ENCODE measurements at places on chromosomes 5 and 9. TPM values are rescaled to one million over a fixed set of nuclear protein-coding genes. Genes with fewer than 3 reads are reported as not detected.

- H3K27ac ChIP-seq = no peak overlapping the region
- H3K27me3 ChIP-seq = no peaks in the 10 kb centered on the region
- H3K4me1 ChIP-seq = no peaks in the 10 kb centered on the region
- no peak for DNase-seq
- H3K36me3 ChIP-seq = no peaks in the 10 kb centered on the region
Observed at GRCh38 chr9:125151730-125152129, 8.4 kb upstream of the SCAI start.

GRCh38 chr5:171984748-171985419 lies 21.6 kb downstream of the FBXW11 start:
- H3K36me3 ChIP-seq = no peaks in the 10 kb centered on the region
- no peak overlapping the region for H3K27ac ChIP-seq
- no peak for DNase-seq
- no peaks in the 10 kb centered on the region for H3K27me3 ChIP-seq
- H3K4me1 ChIP-seq = no peaks in the 10 kb centered on the region

- no peaks in the 10 kb centered on the region for H3K36me3 ChIP-seq
- no peak for DNase-seq
- no peaks in the 10 kb centered on the region for H3K4me1 ChIP-seq
- no peaks in the 10 kb centered on the region for H3K27me3 ChIP-seq
- no peak overlapping the region for H3K27ac ChIP-seq
Observed at GRCh38 chr5:146680846-146681584, 165.0 kb upstream of the GPR151 start.

- no peak overlapping the region for H3K4me3 ChIP-seq
- H3K27ac ChIP-seq = no peak overlapping the region
- H3K36me3 ChIP-seq = no peaks in the 10 kb centered on the region
- no peaks in the 10 kb centered on the region for H3K27me3 ChIP-seq
- H3K4me1 ChIP-seq = no peaks in the 10 kb centered on the region
- DNase-seq = no peak
Observed at GRCh38 chr9:121009650-121010049, 40.4 kb downstream of the C5 start.

DNA sequence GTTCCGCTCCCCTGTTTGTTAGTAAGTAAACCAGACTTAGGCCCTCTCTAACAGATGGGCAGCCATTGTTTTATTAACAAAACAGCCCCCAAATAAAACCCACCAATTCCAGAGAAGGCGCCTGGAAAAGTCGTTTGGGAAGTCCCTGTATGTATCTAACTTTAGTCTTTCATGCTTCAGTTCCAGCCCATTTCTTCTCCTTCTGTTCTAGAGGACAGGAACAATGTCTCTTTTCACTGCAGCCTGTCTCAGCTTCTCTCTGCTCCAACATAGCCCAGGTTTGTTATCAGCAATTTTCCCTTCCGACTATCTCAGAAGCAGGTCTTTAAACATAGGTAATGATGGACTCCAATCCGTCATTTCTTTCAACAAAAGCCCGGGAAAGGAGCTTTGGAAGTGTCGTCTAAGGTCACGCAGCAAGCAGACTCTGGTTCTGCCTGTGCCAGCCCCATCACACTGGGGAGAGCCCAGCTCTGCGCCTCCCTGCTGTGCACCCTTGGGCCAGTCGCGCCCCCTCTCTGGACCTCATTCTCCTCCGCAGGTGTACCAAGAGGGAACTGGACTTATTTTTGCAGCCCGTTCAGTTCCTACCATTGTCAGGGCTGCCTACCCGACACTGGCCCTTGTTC lies 9.6 kb upstream of the AKNA start:
- peak overlapping the region; percentile 95 for H3K27ac ChIP-seq
- H3K4me1 ChIP-seq = peaks cover 6% of the 10 kb centered on the region
- DNase-seq = no peak

GRCh38 chr9:82584349-82584863 lies 478.5 kb downstream of the RASEF start:
- no peak overlapping the region for H3K27ac ChIP-seq
- H3K27me3 ChIP-seq = no peaks in the 10 kb centered on the region
- no peak overlapping the region for H3K4me3 ChIP-seq
- no peaks in the 10 kb centered on the region for H3K36me3 ChIP-seq
- no peak for DNase-seq

GRCh38 chr5:164500856-164501255 lies 995.4 kb downstream of the MAT2B start:
- H3K4me1 ChIP-seq = no peaks in the 10 kb centered on the region
- no peaks in the 10 kb centered on the region for H3K36me3 ChIP-seq
- H3K4me3 ChIP-seq = no peak overlapping the region
- H3K27me3 ChIP-seq = no peaks in the 10 kb centered on the region
- DNase-seq = no peak

DNA sequence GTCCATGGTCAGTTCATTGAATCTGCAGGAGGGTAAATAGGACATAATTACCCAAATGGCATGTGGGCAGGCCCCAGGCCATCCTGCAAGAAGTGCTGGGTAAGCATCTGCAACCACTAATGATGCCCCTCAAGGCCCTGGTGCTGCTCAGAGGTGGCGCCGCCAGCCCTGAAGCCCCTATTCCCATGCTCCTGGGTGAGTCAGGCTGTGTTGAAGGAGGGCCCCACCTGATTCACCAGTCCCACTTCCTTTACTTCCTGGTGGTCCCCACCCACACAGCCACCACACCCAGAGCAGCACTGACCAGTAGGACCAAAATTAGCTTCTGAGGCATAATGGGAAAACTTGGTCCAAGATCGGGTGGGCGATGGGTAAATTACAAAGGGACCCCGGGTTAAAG lies 120.4 kb upstream of the SPRY4 start:
- DNase-seq = no peak
- no peaks in the 10 kb centered on the region for H3K27me3 ChIP-seq
- no peak overlapping the region for H3K4me3 ChIP-seq
- no peaks in the 10 kb centered on the region for H3K36me3 ChIP-seq
- H3K4me1 ChIP-seq = no peaks in the 10 kb centered on the region

DNA sequence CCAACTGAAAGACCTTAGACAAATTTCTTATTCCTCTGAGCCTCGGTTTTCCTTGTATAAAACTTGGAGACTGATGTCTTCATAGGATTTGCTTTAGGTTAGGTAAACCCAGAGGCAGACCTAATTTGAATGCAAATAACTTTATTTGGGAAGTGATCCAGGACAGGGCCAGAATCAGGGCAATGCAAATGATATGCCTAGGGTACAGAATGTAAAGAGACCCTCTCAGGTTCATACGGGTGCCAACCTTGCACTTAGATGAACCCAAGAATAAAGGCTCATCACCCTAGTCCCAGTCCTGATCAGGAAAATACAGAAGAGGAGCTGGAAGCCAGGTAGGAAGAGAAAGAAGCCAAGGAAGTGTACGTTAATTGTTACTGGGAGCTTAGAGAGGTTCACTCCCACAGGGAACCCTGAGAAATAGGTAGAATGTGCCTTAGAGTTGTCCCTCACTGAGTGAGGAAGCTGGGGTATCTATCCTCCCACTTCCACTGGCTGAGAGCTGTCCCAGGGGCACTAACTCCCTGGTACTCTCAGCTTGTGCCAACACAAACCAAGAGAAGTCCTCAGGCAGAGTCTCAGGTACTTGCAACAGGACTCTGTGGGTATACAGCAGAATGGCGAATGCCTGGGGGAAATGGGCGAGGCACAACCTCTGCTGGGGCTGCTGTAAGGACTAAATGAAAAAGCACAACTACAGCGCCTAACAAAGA lies 3.1 kb upstream of the HK3 start:
- no peak for DNase-seq
- H3K27ac ChIP-seq = no peak overlapping the region
- H3K4me3 ChIP-seq = no peak overlapping the region
- H3K27me3 ChIP-seq = no peaks in the 10 kb centered on the region
- H3K36me3 ChIP-seq = no peaks in the 10 kb centered on the region

DNA sequence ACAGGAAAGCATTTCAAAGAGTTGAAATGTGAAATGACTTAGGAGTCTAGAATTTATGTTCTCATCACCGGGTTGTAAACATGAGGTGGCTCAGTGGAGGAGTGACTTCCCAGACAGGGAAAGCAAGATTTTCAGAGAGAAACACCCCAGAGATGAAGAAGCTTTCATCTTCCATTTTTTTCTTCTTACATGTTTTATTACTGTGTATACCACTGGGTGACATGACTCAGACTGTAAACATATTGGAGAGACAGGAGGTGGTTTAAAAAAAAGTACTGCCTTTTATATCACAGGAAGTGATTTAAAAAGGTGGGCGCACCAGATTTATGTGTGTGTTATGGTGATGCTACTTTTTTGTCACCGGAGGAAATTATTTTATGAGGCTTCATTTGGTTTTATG lies 209.1 kb upstream of the TUT7 start:
- no peaks in the 10 kb centered on the region for H3K27me3 ChIP-seq
- H3K4me3 ChIP-seq = no peak overlapping the region
- no peak for DNase-seq
- no peaks in the 10 kb centered on the region for H3K36me3 ChIP-seq

DNA sequence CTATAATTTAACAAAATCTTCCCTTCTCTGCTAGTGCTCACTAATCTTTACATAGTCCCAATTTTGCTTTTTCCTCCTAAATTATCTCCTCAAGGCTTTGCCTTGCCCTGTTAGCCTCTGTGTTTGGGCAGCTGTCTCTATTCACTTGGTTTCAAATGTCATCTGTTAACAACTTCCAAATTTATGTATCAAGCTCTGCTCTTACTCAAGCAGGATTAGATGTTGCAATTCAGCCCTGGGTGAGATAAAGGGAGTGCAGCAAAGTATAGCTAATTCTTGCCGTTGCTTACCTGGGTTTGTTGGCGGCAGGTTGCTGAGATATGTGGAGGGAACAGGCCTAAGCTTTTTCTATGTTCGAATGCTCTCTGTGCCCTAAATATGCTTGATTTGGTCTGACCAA lies 483.8 kb downstream of the DMAC1 start:
- no peaks in the 10 kb centered on the region for H3K36me3 ChIP-seq
- no peaks in the 10 kb centered on the region for H3K4me1 ChIP-seq

- DNase-seq = no peak
- no peaks in the 10 kb centered on the region for H3K27me3 ChIP-seq
- H3K27ac ChIP-seq = no peak overlapping the region
- no peaks in the 10 kb centered on the region for H3K4me1 ChIP-seq
Observed at GRCh38 chr9:17425384-17425783, 153.5 kb upstream of the SH3GL2 start.

DNA sequence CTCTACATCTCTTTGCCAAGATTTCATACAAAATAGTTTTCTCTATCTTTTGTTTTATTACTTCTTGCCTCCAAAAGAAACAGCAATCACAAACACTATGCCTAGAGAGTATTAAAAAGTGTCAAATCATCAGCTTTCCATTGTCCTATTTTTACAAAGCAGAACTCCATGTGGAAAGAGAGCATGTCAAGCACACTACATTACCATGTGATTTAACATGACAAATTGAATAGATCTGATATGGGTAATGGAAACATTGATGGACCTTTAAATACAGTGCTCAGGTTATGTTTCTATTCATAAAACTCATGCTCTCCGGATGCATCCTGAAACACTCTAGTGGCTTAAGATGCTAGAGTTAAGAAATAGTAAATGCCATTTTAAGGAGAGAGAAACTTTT lies 791.4 kb upstream of the CTNND2 start:
- H3K4me3 ChIP-seq = no peak overlapping the region
- H3K27me3 ChIP-seq = no peaks in the 10 kb centered on the region
- H3K4me1 ChIP-seq = no peaks in the 10 kb centered on the region
- DNase-seq = no peak

GRCh38 chr5:146762830-146763229 lies 115.7 kb downstream of the PPP2R2B start:
- H3K36me3 ChIP-seq = no peaks in the 10 kb centered on the region
- no peak overlapping the region for H3K4me3 ChIP-seq
- DNase-seq = no peak

Gene FAM200C
- total RNA-seq = 5.6 TPM

Gene AGTPBP1
- 25.0 TPM for total RNA-seq

Gene CXCL14
- 1,054 TPM for total RNA-seq

Gene PRDM9
- total RNA-seq = not detected

Gene AMACR
- 13.8 TPM for total RNA-seq

Gene GPR150
- 1.4 TPM for total RNA-seq

Gene BRD9
- 33.3 TPM for total RNA-seq

Gene IL9
- total RNA-seq = not detected

Gene PCDHB16
- total RNA-seq = 4.3 TPM
